Esophagus squamous epithelium (tissue), 5 donors: ENCODE measurements at places on chromosomes 6 and 20.

GRCh38 chr6:145015739-145016558 is 719.4 kb downstream of the EPM2A start:
- no peak for DNase-seq

- DNase-seq: no peak
Measured at GRCh38 chr20:48665785-48666184, 162.0 kb downstream of the PREX1 start.

GRCh38 chr6:116329156-116329555 is 41.6 kb upstream of the DSE start:
- DNase-seq: no peak

DNA sequence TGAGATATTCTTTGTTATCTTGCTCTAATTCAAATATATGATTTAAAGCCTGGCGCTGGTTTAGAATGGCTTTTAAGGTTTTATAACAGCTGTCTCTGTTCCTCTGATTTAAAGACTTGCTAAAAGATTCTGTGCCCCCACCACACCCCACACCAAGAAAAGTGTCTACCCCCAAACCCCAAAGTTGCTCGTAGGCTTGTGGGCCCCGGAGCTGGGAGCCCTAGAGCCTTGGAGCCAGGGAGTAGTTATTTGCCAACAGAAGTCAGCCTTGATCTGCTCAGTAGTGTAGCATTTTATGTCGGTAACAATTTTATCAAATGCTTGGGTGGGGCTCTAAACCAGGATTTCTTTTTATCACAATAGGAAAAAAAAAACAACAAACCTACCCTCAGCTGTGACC is 105.2 kb upstream of the TRAF3IP2 start:
- no peak for DNase-seq

DNA sequence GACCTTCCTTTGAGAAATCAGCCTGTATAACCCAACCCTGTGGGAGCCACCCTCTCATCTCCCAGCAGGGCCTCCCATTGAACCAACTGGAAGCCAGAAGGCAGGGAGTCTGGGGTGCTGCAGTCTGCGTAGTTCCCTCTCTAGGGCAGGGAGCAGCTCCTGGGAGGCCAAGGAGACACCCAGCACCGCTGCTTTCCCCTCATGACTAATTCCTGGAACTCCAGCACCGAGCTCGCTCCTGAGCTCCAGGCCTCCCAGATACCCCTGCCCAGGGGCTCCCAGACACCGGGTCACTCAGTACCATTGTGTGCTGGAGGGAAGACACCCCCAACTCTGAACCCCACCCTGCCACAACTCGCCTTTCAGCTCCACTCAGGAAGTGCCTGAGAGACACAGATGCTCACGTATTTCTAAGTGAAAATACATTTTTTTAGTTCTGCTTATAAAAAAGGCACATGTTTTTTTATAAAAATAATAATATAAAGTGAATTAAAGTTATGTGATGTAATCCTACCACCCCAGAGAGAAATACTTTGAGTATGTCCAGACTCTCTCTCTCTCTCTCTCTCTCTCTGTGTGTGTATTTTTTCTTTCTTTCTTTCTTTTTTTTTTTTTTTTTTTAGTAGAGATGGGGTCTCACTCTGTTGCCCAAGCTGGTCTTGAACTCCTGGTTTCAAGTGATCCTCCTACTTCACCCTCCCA is 17.5 kb downstream of the PIM1 start:
- no peak for DNase-seq

GRCh38 chr20:38304845-38305447 is 990 bp downstream of the BPI start:
- DNase-seq: no peak

DNA sequence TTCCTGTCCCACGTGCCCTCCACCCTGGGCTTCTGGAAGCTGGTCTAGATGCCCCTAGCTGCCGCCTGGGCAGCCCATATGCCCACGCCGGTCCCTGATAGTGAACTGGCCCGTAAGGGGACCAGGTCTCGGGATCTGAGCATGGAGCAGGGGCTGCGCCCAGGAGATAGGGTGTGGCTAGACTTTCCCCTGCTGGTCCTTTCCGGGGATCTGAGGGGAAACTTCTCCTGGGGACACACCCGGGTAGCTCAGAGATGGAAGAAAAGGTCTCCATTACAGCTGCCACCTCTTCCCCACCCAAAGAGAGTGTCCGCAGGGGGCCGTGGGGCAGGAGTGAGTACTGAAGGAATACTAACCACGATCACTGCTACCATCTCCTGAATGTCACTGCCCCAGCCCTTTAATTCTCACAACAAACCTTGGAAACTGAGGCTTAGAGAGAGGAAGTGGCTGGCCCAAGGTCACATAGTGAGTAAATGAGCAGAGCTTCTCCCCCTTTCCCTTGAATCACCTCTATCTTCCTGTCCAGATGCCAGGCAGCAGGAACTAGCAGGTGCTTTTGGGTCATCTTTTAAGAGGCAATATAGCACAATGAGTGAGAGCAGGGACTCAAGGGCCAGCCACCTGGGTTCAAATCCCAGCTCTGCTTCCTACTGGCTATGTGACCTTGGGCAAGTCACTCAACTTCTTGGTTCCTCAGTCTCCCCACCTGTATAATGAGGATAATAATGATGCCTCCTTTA is 11.8 kb upstream of the CCN5 start:
- DNase-seq: no peak

- no peak for DNase-seq
Measured at GRCh38 chr6:90364286-90364685, 67.6 kb upstream of the BACH2 start.

GRCh38 chr6:121856296-121856695 is 420.9 kb downstream of the GJA1 start:
- DNase-seq: no peak

- no peak for DNase-seq
Measured at GRCh38 chr6:111789598-111789997, 83.7 kb downstream of the FYN start.

- no peak for DNase-seq
Measured at GRCh38 chr6:14789996-14790395, 455.9 kb upstream of the JARID2 start.
